ENCODE measurements at places on chromosomes 7 and 10.

- DNase-seq: no peak
Observed at GRCh38 chr10:78044179-78044578, 10.5 kb downstream of the RPS24 start.

- no peak for DNase-seq
Observed at GRCh38 chr7:128000854-128001265, 30.4 kb downstream of the LRRC4 start.

- DNase-seq: no peak
Observed at GRCh38 chr7:91692800-91693199, 187.7 kb downstream of the MTERF1 start.

DNA sequence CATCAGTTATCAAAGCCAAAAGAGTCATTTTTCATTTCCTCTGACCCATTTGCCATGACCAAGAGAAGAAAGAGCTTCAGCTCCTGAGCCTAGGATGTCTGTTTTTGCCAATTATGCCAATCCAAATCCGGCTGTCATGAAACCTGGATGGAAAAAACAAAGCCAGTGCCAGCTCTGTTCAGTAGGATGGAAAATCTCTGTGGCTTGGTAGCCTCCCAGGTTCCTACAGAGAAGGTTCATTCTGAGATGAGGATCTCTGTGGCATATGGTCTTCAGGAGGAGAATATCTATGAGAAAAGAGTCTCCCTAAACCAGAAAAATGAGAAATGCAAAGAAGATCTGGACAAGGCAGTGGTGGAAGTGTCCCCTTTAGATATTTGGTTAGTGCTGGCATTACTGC lies 475.4 kb downstream of the CNTNAP2 start:
- no peak for DNase-seq

- DNase-seq: no peak
Observed at GRCh38 chr10:62661143-62661542, 143.4 kb upstream of the ADO start.

GRCh38 chr10:72784551-72785351 lies 92.8 kb downstream of the MCU start:
- DNase-seq: peak; percentile 76
